Activated CD4-positive, alpha-beta T cell treated with anti-CD3 and anti-CD28 coated beads for 24 hours (primary cell): ENCODE measurements at places on chromosomes 3 and 15.

GRCh38 chr3:16132928-16133327, 41.6 kb upstream of the GALNT15 start:
- no peak for DNase-seq

GRCh38 chr3:103295974-103296570, 861.3 kb downstream of the ZPLD1 start:
- DNase-seq: no peak

GRCh38 chr3:39917065-39917773, 107.8 kb downstream of the MYRIP start:
- no peak for DNase-seq

DNA sequence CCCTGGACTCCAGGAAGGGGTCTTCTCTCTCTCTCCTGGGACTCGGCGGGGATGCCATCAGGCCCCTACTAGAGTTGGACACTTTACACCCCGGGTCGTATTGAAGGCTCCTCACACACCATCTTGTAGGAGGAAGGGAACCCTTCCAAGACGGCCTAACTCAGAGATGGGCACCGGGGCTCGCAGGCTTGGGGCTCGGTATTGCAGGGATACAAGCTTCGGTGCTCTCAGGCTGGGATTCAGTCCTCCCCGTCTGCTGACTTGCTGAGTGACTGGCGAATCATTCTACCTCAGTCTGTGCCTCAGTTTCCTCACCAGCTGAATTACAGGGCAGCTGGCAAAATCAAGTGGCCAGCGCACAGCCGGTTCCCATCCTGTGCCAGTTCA, 419 bp upstream of the CALML4 start:
- no peak for DNase-seq

DNA sequence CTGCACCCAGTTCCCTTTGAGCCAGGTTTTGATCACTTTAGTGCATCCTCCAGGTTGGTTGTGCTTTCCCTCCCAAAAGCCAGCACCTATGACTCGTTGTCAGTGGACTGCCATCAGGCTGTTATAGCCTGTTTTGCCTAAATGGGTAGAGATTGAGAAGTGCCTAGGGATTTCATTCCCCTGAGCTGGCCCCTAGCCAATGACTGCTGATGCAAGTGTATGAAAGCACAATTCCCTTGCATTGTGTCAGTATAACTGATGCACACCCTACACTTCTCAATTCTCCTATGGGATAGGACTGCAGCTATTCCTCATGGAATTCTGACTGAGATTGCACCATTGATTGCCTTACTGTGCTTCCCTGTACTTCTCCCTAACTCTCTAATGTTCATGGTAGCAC, 102.1 kb upstream of the ARPP21 start:
- DNase-seq: no peak

DNA sequence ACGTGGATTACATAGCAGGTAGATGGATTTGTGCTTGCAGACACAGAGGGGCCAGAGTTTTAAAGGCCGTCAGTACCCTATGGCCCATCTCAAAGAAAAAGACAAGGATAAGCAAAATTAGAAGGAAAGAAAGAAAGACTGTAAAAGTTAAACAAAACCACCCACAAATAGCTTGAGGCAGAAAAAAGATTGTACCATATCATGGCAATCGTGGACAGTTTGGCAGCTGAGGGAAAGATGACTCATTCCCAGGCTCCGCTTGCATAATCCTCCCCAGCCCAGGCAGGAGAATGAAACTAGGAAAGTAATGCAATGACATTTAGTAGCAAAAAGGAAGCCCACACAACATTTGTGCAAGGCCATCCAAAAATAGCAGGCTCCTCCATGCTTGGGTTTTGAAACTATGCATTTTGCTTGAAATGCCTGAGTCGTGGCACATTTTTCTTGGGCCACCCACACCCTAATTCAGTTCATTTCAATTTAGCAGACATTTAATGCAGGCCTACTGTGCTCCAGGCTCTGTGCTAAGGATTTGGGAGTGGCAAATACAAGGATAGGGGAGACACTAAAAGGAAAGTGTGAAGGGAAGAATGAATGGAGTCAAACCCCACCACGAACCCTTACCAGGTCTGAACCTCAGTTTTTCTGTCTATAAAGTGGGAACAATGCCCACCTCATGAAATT, 40.9 kb upstream of the SMAD3 start:
- DNase-seq: no peak

DNA sequence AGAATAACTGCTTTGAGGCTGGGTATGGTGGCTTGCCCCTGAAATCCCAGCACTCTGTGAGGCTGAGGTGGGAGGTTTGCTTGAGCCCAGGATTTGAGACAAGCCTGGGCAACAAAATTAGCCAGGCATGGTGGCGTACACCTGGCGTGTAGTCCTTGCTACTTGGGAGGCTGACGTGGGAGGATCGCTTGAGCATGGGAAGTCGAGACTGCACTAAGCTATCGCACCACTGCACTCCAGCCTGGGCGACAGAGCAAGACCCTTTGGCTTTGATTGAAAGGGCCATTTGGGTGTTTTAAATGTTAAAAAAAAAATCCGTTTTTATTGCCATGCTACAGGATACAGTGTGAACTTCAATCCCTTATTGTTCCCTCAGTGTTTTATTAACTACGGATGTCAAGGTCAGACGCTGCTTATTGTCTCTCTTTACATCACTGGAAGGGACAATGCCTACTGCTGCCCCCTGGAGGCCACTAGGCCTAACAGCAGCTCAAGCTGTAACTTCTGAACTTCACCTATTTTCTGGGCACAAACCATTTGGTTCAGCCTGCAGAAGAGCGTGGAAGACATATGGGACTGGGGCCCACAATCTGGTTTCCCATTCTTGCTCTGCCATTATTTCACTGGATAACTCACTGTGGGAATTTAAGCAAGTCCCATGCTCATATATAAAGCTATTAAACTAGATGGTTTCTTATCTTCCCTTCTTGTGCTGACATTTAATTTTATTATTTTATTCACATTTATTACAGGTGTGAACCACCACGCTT, 15.3 kb upstream of the IREB2 start:
- peak; percentile 42 for DNase-seq

DNA sequence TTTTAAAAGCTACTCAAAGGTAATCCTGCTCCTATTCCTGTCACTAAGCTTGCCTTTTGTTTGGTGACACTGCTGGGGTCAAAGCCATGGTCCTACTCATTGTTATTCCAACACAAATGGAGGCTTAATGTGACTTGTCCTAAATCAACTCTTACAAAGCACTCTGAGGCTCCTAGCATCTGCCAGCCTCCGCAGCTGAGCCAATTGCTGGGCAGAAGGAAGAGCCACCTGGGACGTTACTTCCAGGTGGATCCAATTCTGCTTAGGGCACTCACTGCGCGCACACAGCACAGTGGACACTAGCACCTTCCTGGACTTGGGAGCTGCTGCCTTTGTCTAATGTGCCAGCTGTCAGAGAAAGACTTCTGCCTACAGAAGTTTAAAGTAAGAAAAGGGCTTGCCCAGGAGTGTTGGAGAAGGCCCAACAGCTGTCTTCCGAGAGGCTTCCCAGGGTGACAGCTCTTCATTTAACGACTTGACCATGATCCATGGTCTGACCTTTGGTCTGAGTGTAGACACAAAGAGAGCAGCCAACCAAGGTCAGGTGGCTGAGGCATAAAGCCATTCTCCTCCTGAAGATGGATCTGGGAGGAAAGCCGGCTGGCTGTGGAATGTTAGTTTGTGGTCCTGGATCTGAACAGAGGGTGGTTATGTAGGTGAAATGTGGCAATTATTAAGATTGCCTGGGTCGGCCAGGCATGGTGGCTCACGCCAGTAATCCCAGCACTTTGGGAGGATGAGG, 102.2 kb downstream of the AQP9 start:
- DNase-seq: no peak

- DNase-seq: no peak
Observed at GRCh38 chr3:9784965-9785364, 7.3 kb downstream of the TADA3 start.

- DNase-seq: no peak
Observed at GRCh38 chr3:97822359-97822775, 556 bp downstream of the CRYBG3 start.

DNA sequence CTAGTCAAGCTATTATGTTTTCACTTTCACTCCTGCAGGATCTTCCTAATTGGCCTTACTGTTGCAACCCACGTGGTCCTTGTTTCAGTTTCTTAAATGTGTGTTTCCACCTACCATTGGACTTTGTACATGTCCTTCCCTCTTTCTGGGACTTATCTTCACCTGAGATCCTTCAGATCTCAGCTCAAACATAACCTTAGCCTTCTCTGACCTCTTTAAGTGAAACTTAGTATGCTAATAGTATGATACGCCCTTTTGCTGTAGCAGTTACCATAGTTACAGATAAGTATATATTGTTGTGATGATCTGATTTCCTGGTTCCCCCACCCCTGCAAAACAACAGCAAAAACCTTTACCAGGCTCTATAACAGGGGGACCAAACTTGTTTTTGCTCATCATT, 35.2 kb downstream of the U2SURP start:
- DNase-seq: no peak

GRCh38 chr15:44712346-44713005, 1.2 kb downstream of the B2M start:
- no peak for DNase-seq

DNA sequence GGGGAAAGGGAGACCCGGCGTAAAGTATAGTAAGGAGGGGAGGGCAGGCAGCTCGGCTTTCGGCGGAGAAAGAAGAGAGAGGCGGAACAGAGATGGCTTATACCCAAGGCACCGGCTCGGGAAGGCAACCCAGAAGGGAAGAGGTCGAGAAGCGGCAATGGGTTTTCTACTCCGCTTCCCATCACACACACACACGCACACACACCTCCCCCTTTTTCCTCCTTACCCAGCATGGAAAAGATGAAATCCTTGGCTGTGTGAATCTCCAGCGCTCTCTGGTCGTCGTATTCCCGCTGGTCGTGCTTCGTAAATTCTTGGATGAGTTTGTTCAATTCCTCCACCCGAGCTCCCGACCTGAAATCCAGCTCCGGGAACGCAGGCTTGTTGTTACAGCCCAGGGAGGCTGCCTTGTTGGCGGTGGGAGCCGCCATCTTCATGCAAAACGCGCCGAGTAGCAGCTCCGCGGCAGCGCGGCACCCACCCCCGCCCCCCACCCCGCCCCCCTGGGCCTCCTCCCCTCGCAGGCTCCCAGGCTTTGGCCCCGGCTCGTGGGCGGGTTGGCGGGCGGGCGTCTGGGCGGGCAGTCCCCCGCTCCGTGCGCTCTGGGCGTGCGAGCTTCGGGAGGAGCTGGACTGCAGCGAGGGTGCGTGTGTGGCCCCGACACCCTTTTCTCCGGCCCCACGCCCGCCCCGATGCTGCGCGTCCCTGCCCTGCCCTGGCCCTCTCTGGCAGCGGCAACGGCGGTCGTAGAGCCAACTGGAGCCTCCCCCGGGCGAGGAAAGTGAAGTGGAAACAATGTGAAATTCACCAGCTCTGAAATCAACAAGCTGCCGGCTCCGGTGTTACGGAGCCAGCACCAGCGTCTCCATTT, at the start of gene MB21D2:
MB21D2 (minus strand) TSS at position 453 of the 871 bp plus-strand sequence; CDS start at position 437, 16 bp downstream.
- DNase-seq: no peak

GRCh38 chr3:188407158-188407880, 253.4 kb downstream of the LPP start:
- DNase-seq: no peak

DNA sequence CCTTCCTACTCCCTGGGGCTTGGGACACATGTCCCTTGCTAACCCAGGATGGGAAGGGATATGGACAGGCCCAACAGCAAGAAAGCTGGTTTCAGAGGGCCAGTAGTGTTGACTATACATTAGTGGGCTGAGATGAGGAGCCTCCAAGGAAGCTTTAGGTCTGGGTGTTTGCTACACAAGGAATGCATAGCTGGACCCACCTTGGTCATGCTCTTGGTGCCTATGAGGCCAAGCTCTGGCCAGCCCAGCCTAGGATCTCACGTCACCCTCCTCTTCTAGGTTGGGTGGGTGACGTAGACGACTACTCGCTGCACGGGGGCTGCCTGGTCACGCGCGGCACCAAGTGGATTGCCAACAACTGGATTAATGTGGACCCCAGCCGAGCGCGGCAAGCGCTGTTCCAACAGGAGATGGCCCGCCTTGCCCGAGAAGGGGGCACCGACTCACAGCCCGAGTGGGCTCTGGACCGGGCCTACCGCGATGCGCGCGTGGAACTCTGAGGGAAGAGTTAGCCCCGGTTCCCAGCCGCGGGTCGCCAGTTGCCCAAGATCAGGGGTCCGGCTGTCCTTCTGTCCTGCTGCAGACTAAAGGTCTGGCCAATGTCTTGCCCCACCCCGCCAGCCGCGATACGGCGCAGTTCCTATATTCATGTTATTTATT, 653 bp upstream of the WDR6 start:
- DNase-seq: no peak

GRCh38 chr3:78430741-78431140, 1337.1 kb downstream of the ROBO1 start:
- DNase-seq: no peak

- no peak for DNase-seq
Observed at GRCh38 chr15:61099020-61099810, 129.9 kb downstream of the RORA start.

- DNase-seq: no peak
Observed at GRCh38 chr3:113685124-113685523, 11.3 kb downstream of the USF3 start.

DNA sequence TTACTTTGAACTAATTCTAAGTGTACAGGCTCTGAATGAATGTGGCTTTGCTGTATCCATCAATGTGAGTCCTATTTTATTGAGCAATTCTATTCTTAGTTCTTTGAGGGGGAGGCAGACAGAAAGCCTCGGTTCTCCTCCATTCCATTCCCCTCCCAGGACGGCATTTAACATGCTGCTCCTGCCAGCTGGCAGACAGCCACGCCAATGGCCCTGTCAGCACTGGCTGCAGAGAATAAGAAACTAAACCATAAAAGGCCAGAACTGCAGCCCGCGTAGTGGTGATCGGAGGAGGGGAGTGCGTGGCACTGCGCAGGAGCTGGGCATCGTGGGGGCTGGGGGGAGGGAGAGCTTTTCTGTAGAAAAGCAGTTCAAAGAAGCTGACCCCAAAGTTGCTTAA, 76.0 kb upstream of the HACD2 start:
- DNase-seq: no peak

DNA sequence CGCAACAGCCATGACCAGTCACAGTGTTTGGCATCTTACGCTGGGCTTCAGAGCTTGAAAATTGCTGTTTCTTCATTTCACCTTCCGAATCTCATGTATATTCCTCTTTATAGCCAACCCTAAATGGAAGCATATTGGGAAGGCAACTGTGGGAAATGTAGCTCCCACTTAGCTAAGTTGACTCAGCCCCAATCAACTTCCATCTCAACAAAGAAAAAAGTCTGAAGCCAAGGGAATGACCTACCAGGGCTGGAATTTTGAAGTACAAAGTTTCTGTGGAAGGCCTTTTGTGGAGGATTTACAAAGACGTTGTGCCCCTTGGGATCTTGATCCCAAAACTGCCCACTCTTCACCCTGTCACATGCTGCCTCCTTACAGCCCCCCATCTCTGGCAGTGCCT, 85.2 kb upstream of the OXTR start:
- DNase-seq: no peak

- no peak for DNase-seq
Observed at GRCh38 chr3:188948997-188949389, 222.8 kb upstream of the TPRG1 start.

DNA sequence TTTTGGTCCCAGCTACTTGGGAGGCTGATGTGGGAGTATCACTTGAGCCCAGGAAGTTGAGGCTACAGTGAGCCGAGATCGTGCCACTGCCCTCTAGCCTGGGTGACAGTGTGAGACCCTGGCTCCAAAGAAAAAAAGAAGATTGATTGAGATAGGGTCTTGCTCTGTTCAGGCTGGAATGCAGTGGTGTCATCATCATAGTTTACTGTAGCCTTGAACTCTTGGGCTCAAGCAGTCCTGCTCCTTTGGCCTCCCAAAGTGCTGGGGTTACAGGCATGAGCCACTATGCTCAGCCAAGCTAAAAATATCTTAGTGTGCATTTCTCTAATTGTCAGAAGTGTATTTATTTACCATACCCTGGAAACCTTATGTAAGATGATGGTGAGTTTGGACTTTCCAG, 43.9 kb downstream of the IGF1R start:
- no peak for DNase-seq
